ENCODE measurements at places on chromosomes 1 and 21.

DNA sequence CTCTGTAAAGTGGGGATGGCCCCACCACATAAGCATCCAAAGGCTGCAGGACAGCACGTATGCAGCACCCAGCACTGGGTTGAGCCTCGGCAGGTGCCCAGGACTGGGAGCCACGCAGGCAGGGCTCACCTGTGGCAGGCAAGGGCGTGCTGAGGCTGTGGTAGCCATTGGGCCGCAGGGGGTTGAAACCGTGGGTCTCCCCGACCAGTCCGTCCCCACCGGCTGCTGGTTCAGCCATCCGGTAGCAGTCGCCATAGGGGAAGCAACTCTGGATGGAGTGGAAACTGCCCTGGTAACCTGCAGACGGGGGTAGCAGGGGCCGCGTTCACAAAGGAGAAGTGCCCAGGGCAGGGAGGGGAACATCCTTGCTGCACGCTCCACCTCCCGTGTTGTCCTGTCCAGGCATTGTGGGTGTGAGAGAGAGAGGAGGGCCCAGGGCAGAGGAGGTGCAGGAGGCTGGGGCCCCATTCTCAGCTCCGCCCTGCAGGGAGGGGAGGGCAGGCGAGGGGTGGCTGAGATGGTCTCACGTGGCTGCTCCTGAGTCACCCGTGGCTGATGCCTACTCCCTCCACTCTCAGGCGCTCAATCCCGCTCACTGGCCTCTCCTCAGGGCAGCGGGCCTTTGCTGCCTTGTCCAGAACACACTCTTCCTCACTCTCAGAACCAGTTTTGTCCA lies 49.9 kb downstream of the DMRTB1 start:
- no peak for DNase-seq

DNA sequence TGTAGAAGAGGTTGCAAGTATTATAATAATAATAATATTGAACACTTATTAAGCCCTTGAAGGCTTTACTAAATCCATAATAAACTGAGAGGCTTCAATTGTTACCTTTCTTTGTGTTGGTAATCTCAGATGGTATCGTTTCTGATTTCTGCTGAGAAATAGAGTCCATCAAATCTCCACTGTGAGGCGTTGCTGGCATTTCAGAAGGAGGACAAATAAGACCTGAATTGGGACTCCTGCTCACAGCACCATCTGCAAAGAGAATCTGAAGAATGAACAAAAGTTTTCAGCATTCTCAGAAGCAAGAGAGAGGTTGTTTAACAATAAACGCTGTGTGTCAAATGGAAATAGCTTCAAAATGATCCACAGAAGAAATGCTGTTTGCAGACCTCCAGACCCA lies 93.7 kb downstream of the WDR3 start:
- DNase-seq: no peak

- no peak for DNase-seq
Observed at GRCh38 chr1:107413951-107414350, 273.1 kb downstream of the NTNG1 start.

- no peak for DNase-seq
Observed at GRCh38 chr1:65904681-65905083, 112.0 kb downstream of the PDE4B start.

DNA sequence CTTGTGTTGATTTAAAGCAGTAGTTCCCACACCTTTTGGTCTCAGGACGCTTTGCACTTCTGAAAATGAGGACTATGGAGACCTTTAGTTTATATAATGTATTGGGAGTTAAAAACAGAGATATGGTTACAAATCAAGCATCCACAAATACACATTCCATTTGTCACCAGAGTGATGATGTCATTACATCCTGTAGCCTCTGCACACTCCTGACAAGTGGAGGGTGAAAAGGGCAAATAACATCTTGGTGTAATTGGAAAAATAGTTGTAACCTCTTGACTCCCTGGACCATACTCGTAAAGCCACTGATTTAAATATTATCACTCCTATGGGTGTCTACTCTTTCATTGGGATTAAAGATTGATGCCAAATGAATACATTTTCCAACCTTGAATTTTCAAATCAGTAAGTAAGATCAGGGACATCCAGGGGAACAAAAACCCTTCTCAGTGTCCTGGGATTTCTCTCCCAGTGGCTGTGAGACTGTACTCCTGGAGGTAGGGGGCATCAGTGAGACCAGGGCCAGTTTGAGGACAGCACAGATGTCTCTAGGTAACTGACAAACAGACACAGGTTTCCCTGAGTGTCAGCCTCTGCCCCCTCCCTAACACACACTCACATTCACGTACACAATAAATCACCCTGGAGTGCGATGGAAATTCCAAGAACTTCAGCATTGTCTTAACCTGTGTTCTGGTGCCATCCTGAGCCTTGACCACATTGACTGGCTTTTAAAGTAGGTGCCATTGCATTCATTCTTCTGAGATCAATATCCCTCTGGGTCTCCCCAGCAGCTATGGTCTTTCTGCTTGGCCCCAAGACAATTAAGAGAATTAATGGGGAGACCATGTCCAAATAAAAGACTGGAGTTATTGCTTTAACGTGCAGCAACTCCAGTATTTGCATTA lies 63.0 kb downstream of the NR5A2 start:
- no peak for DNase-seq

DNA sequence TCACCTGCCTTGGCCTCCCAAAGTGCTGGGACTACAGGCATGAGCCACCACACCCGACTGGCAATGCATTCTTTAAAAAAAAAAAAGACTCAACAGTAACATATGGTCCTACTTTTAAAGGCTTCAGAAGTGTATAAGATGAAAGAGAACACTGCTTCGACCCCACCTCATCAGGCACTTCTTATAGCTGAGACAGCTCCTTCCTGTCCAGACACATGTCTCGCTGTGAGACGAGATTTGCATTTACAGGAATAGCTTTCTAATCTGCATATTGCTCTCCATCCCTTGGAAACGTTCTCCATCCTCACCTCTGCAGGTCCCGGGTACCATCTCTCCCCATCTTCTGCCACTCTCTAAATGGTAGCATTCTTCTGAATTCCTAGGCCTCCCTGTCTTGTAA lies 6.7 kb downstream of the AZIN2 start:
- no peak for DNase-seq

DNA sequence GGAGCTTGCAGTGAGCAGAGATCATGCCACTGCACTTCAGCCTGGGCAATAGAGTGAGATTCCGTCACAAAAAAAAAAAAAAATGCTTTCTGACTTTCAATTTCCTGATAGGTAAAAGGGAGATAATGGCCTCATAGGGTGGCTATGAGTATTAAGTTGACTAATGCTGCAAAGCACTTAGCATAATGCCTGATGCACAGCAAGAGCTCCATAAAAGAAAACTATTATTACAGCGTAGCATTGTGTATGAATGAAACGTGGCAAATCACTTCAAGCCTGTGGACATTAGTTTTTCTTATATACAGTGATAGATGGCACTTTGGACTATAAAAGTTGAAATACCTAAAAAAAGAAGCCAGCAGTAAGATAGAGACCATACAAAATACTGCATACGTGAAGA lies 16.8 kb downstream of the FNDC7 start:
- DNase-seq: no peak

GRCh38 chr21:33058957-33059356 lies 11.0 kb upstream of the OLIG1 start:
- DNase-seq: no peak

- DNase-seq: no peak
Observed at GRCh38 chr1:240008298-240008697, 83.4 kb upstream of the FMN2 start.

- no peak for DNase-seq
Observed at GRCh38 chr1:12333036-12333785, 103.4 kb downstream of the VPS13D start.

DNA sequence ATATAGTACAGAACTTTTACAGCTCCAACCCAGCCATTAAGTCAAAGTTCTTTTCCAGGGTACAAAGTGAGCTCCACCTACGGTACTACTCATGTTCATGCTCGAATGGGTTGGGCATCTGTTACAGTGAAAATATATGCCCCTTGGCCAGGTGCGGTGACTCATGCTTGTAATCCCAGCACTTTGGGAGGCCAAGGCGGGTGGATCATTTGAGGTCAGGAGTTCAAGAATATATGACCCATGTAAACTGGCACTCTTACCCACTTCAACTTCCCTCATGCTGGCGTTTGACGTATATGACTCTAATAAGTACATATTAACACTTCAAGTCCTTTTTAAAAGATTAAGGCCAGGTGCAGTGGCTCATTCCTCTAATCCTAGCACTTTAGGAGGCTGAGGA lies 71.3 kb upstream of the PKN2 start:
- no peak for DNase-seq

GRCh38 chr1:65371544-65371943 lies 48.9 kb upstream of the LEPR start:
- DNase-seq: no peak

DNA sequence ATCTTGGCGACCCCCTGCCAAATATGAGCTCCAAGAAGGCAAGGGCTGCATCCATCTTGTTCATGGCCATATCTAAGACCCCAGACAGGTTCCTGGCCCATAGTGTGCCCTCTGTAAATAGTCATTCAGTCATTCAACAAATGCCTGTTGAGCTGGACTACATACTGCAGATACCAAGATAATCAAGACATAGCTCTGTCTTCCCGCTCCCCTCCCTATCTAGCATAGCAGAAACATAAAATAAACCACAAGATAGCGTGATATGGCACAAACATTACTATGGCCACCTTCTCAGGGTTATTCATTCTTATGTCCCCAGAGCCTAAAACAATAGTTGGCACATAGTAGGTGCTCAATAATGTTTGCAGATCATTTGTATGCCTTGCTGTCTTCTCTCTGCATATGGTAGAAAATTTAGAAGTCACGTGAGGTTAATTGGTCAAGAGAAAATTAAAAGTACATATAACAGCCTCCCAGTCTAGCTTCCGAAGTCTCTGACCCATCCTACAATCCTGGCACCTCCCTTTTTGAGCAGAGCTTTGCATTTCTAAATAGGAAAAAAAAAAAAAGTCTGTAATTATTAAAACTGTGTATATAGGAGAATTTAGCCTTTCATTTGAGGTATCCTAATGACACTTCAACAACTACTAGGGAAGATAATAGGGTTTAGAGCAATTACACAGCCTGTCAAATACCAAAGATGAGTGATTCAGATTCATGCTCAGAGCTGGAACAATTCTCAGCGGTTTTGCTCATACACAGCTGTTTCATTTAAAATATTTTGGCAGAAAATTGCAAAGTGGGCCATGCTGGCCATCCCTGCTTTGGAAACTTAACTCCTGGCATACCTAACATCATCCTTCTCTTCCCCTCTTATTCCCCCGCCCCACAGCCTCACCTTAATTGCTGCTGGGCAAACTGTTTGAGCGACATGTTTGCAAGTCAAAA lies 219.0 kb downstream of the KAZN start:
- no peak for DNase-seq

- DNase-seq: no peak
Observed at GRCh38 chr1:67977756-67978155, 72.7 kb downstream of the DIRAS3 start.

GRCh38 chr1:168438626-168439025 lies 105.2 kb downstream of the XCL2 start:
- no peak for DNase-seq

DNA sequence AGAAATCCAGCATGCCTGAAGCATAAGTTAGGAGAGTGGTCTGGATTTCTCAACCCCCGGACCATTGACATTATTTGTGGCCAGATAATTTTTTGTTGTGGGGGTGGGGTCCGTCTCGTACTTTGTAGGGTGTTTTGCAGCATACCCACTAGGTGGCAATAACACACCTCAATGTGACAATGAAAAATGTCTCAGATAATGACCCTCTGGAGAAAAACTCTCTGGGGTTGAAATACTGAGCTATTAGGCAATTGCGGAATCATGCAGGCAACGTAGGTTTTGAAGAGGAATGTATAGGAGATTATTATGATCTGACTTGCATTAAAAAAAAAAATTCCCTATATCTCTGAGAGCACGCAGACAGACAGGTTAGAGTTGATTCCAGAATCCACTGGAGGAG lies 25.3 kb upstream of the RRP15 start:
- no peak for DNase-seq

DNA sequence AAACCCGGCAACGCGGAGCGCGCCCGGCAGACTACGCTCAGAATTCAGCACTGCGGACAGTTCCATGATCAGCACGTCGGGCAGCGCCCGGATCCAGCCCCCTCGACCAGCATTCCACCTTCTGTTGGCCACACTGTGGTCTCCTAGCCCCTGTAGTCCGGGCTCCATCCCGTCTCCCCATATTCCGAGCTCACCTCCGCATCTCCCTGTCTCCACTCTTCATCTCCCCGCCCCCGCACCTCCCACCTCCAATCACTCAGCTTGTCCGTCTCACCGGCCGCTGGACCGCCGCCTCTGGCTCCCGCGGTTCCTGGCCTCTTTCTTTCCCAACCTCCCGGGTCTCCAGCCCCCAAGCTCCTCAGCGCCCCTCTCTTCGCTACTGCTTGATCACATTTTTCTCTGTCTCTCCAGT lies 500 bp downstream of the EPHA10 start:
- DNase-seq: no peak

DNA sequence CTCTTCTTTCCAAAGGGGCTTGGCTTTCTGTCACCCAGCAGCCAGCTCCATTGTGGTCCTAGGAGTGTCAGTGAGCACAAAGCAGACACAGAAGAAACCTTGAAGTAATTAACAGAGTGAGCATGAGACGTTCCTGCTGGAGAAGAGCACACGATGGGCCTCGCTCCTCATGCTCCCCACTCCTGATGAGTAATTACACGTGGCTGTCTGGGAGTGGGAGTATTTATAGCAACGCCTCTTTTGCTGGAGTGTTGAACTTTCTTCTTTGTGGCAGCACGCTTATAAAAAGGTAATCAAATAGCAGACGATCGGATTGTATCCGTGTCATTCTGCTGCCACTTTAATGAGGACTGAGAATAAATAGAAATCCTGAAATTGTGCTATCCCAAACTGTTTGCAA lies 185.8 kb downstream of the CAMTA1 start:
- no peak for DNase-seq

GRCh38 chr1:23592209-23592892 lies 33.0 kb upstream of the ID3 start:
- DNase-seq: peak; percentile 81

GRCh38 chr1:157115429-157115838 lies 15.8 kb upstream of the ETV3L start:
- no peak for DNase-seq
